ENCODE measurements at places on chromosomes 11 and 22. TPM values are rescaled to one million over a fixed set of nuclear protein-coding genes. Genes with fewer than 3 reads are reported as not detected.

Gene RBM7
- total RNA-seq: 55.5 TPM

Gene FGF19
- 7.4 TPM for total RNA-seq

Gene HSPA8
- 2,142 TPM for total RNA-seq

Gene CRELD2
- total RNA-seq: 34.7 TPM

Gene CD248
- total RNA-seq: 1.5 TPM

GRCh38 chr11:59660621-59661020, 8.2 kb downstream of the PATL1 start:
- DNase-seq: no peak
- peaks cover 4% of the 10 kb centered on the region for H3K4me1 ChIP-seq
- H3K36me3 ChIP-seq: peaks cover 59% of the 10 kb centered on the region
- no peak overlapping the region for H3K4me3 ChIP-seq
- H3K27me3 ChIP-seq: no peaks in the 10 kb centered on the region

DNA sequence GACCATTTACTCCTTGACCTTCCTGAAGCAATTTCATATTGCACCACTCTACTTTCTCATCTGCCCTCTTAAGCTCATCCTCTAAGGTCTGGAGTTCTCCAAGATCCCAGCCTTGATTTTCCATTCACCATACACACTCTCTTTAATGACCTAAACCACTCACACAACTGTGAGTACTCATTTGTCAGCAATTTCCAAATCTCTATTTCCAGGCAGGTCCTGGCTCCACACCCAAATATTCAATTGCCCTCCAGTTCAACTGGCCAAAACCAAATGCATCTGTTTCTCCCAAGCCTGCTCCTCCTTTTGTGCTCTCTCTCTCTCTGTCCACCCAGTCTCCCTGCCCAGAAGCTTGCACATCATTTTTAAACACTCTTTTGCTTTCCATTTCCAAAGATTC, 39.6 kb downstream of the NEU3 start:
- no peaks in the 10 kb centered on the region for H3K36me3 ChIP-seq
- peak; percentile 3 for DNase-seq
- no peak overlapping the region for H3K4me3 ChIP-seq
- no peak overlapping the region for H3K27ac ChIP-seq
- H3K27me3 ChIP-seq: no peaks in the 10 kb centered on the region
- no peaks in the 10 kb centered on the region for H3K4me1 ChIP-seq

DNA sequence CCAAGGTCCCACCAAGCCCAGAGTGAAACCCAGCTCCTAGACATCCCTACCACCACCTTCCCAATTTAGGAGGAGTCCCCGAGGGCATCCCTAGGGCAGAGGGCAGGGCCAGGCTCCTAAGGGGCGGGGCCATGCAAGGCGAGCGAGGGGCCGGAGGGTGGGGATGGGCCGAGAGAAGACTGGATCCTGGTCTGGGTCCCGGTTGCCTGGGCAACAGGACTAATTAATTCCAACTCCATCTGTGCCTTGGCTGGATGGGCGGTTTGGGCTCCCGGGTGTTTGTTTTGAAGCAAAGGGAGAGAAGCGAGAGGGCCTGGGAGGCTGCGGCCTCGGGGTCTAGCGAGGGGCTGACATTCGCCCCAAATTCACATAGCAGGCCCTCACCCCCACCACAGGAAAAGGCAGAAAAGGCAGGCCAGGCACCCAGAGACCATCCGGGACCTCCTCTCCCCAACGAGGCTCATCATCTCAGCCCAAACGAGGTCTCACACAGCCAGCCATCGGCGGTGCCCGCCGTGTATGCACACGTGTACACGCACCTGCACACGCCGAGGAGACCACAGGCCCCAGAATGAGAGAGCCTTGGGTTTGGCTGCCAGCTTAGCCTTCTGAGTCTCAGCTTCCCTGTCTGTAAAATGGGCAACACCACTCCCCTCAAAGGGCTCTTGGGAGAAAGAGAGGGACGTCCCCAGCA, 23.9 kb downstream of the ELFN2 start:
- H3K4me3 ChIP-seq: no peak overlapping the region
- DNase-seq: no peak
- no peaks in the 10 kb centered on the region for H3K4me1 ChIP-seq
- no peak overlapping the region for H3K27ac ChIP-seq
- no peaks in the 10 kb centered on the region for H3K27me3 ChIP-seq

GRCh38 chr11:45658292-45658991, 7.0 kb downstream of the CHST1 start:
- DNase-seq: peak; percentile 89
- no peaks in the 10 kb centered on the region for H3K4me1 ChIP-seq
- H3K27me3 ChIP-seq: no peaks in the 10 kb centered on the region
- no peak overlapping the region for H3K27ac ChIP-seq
- no peak overlapping the region for H3K4me3 ChIP-seq

DNA sequence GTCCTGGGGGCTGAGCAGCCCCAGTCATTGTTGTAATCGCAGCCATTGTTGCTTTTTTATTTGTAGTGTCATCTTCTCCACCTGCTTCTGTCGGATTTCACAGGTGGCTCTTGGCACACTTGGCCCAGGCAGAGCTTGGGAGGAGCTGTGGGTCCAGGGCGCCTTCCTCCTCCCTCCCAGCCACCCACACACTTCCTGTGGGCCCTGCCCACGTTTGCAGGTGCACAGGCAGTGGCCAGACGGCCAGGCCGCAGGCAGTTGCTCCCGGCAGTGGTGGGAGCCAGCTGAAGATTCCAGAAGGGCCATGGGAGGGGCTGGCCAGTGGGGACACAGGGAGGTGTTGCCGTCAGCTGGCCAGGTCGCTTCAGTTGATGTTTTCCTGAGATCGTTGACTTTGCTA, 1191.9 kb downstream of the BRD1 start:
- no peaks in the 10 kb centered on the region for H3K36me3 ChIP-seq
- no peak for DNase-seq
- H3K4me3 ChIP-seq: no peak overlapping the region
- no peak overlapping the region for H3K27ac ChIP-seq
- H3K4me1 ChIP-seq: no peaks in the 10 kb centered on the region

DNA sequence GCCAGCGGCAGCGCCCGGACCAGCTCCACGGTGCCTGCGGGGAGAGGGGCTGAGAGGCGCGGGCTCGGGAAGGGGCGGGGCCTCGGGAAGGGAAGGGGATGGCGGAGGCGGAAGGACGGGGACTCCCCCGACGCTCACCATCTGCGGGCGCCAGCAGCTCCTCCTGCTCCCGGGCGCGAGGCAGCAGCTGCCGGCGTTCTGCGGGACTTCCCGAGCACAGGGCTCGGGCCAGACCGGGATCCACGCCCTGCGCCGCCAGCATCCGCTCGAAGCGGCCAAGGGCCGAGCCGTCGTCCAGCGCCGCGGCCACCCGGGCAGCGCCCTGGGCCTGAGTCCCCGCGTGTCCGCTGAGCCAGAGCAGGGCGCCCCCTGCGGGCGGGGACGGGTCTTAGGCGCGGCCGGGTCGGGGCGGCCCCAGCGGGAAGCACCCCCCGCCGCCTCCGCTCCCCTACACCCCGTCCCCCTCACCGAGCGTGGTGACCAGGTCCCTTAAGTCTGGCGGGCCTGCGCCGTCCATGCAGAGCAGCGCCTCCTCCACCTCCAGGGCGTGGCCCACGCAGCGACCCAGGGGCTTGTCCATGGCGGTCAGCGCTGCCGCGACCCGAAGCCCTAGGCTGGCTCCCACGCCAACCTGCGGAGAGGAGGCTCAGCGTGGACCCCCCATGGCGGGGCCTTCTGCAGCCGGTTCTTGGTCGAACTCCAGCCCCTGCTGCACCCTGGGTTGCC, 873 bp upstream of the SCO2 start:
- H3K27me3 ChIP-seq: peaks cover 28% of the 10 kb centered on the region
- H3K4me3 ChIP-seq: peak overlapping the region; percentile 82
- no peak overlapping the region for H3K27ac ChIP-seq
- H3K4me1 ChIP-seq: peaks cover 3% of the 10 kb centered on the region

DNA sequence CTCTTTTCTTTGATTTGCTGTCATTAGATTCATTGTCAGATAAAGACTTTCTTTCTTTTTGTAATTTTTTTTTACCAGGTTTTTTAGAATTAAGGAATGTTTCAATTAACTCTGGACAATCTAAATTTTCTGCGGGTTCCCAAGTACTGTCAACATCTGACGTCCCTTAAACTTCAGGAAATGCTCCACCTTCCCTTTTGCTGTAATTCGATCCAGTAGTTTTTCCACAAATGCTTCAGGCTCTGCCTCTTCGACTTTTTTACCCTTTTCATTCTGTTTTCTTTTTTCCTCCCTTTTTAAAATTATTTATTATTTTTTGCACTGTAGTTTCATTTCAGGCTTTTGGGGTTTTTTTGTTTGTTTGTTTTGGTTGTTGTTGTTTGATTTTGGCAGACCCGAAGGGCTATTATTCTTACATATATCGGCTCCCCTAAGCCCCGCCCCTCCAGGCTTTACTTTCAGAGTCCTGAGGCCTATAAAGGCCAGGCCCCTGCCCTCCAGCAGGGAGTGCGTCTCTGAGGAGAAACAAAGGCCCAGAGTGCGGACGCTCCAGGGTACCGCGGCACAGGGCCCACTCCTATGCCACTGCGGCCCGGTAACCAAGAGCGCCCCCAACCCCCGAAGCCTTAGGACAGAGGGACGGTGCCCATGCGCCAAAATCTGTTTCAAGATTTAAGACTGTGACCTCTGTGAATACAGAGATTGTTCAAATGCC, 116.4 kb downstream of the TYR start:
- no peaks in the 10 kb centered on the region for H3K27me3 ChIP-seq
- no peak overlapping the region for H3K27ac ChIP-seq

GRCh38 chr22:31926969-31927368, 17.4 kb upstream of the YWHAH start:
- no peak overlapping the region for H3K27ac ChIP-seq
- peak; percentile 72 for DNase-seq
- H3K4me1 ChIP-seq: no peaks in the 10 kb centered on the region
- H3K27me3 ChIP-seq: no peaks in the 10 kb centered on the region

- no peak overlapping the region for H3K4me3 ChIP-seq
- no peak overlapping the region for H3K27ac ChIP-seq
- H3K4me1 ChIP-seq: no peaks in the 10 kb centered on the region
- H3K27me3 ChIP-seq: no peaks in the 10 kb centered on the region
- H3K36me3 ChIP-seq: no peaks in the 10 kb centered on the region
- DNase-seq: no peak
These were observed 152.5 kb upstream of the POU2AF2 start for GRCh38 chr11:111093061-111093460.

DNA sequence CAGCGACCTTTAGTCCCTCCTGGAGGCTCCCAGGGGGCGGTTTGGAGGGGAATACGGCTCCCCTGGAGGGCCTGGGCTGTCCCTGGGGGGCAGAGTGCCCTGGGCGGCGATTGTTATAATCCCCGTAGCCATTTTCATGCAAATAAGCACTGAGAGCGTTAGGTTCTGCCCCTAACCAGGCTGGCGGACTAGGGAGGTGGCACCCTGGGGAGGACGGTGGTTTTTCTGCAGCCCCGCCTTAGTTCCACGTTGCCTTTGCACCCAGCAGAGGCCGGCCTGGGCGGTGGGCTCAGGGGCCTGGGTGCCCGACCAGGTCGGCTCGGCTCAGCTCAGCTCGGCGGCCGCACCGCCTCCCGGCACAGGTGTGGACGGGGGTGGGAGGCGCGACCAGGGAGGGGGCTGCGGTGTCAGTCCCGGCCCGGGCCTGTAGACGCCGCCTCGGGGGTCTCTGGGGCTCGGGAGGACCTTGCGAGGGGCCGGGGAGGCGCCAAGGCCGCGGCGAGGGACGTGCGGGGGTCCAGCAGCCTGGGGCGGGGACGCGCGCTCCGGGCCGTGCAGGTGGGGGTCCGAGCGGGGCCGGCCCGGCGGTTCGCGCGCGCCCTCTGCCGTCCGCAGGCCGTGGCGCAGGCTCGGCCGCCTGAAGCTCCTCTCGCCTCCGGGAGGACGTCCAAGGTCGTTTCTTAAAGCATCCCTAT, 2.3 kb upstream of the DUSP8 start:
- no peak overlapping the region for H3K27ac ChIP-seq
- H3K4me1 ChIP-seq: no peaks in the 10 kb centered on the region
- H3K36me3 ChIP-seq: no peaks in the 10 kb centered on the region
- H3K4me3 ChIP-seq: peak overlapping the region; percentile 32

DNA sequence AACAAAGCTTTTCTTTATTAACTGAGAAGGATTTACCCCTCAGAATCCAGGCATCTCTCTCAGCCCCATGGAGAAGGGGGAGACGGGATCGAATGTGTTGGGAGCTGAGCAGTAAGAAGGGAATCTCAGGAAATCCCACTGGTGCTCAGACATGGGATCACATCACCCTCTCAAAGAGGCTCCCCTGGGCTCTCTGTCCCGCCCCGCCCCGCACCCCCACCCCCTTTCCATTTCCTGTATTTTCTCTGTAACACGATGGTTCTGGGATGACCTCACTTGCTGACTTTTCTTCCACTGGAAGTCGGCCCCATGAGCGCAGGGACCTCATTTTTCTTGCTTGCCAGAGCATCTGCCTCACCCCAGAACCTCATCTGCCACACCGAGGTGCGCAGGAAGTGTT, 100.0 kb downstream of the RPS6KA4 start:
- H3K4me1 ChIP-seq: no peaks in the 10 kb centered on the region
- H3K4me3 ChIP-seq: no peak overlapping the region
- no peaks in the 10 kb centered on the region for H3K36me3 ChIP-seq
- no peaks in the 10 kb centered on the region for H3K27me3 ChIP-seq

- H3K27me3 ChIP-seq: no peaks in the 10 kb centered on the region
- H3K4me1 ChIP-seq: no peaks in the 10 kb centered on the region
- DNase-seq: peak; percentile 81
These were observed 22.6 kb downstream of the RTN4RL2 start for GRCh38 chr11:57482782-57483561.

- no peak for DNase-seq
- 0 out of 2 replicates have a peak, but pooled peaks cover 2% of the 10 kb centered on the region for H3K36me3 ChIP-seq
- H3K4me1 ChIP-seq: no peaks in the 10 kb centered on the region
- H3K4me3 ChIP-seq: no peak overlapping the region
- no peaks in the 10 kb centered on the region for H3K27me3 ChIP-seq
These were observed 742.1 kb upstream of the TENM4 start for GRCh38 chr11:80182901-80183300.

DNA sequence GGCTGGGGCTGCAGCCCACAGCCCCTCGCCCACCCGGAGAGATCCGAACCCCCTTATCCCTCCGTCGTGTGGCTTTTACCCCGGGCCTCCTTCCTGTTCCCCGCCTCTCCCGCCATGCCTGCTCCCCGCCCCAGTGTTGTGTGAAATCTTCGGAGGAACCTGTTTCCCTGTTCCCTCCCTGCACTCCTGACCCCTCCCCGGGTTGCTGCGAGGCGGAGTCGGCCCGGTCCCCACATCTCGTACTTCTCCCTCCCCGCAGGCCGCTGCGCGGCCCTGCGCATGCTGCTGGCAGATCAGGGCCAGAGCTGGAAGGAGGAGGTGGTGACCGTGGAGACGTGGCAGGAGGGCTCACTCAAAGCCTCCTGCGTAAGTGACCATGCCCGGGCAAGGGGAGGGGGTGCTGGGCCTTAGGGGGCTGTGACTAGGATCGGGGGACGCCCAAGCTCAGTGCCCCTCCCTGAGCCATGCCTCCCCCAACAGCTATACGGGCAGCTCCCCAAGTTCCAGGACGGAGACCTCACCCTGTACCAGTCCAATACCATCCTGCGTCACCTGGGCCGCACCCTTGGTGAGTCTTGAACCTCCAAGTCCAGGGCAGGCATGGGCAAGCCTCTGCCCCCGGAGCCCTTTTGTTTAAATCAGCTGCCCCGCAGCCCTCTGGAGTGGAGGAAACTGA, 731 bp downstream of the GSTP1 start:
- no peak overlapping the region for H3K27ac ChIP-seq
- DNase-seq: no peak
- H3K27me3 ChIP-seq: no peaks in the 10 kb centered on the region
- peak overlapping the region; percentile 84 for H3K4me3 ChIP-seq
- H3K4me1 ChIP-seq: peaks cover 1% of the 10 kb centered on the region
- peaks cover 41% of the 10 kb centered on the region for H3K36me3 ChIP-seq
